Parietal lobe (tissue), 2 donors: ENCODE measurements at places on chromosomes 13 and 19. TPM values are rescaled to one million over a fixed set of nuclear protein-coding genes. Genes with fewer than 3 reads are reported as not detected.

IGFL2 gene
- total RNA-seq, result 2.2 TPM

DNASE2 gene
- 2.5 TPM for total RNA-seq

TINCR gene
- total RNA-seq, result 0.63 TPM

POLRMT gene
- 21.6 TPM for total RNA-seq

SLITRK5 gene
- 50.1 TPM for total RNA-seq

POSTN gene
- total RNA-seq, result 1.3 TPM

DZIP1 gene
- 67.3 TPM for total RNA-seq

KLHL1 gene
- 60.7 TPM for total RNA-seq

RAX2 gene
- total RNA-seq, result not detected

NTF4 gene
- total RNA-seq, result not detected

FLT1 gene
- total RNA-seq, result 10.0 TPM

VSTM1 gene
- not detected for total RNA-seq

PCP2 gene
- not detected for total RNA-seq

ZNF563 gene
- 2.5 TPM for total RNA-seq

SGCG gene
- 0.31 TPM for total RNA-seq

PLVAP gene
- total RNA-seq, result 2.2 TPM

TTC9B gene
- total RNA-seq, result 41.6 TPM

MEIOSIN gene
- total RNA-seq, result not detected

VN1R2 gene
- total RNA-seq, result not detected

NLRP11 gene
- total RNA-seq, result not detected

TNFRSF19 gene
- total RNA-seq, result 15.7 TPM

ATP4A gene
- not detected for total RNA-seq

CEACAM20 gene
- not detected for total RNA-seq

SAE1 gene
- total RNA-seq, result 69.2 TPM

RXFP2 gene
- total RNA-seq, result not detected

KIR2DL1 gene
- not detected for total RNA-seq

WTIP gene
- 16.6 TPM for total RNA-seq

KLK1 gene
- not detected for total RNA-seq

PRR22 gene
- 0.94 TPM for total RNA-seq
